Naive thymus-derived CD4-positive, alpha-beta T cell (primary cell): ENCODE measurements at places on chromosomes 16 and 17. TPM values are rescaled to one million over a fixed set of nuclear protein-coding genes. Genes with fewer than 3 reads are reported as not detected.

GRCh38 chr16:3738128-3738527, 20.8 kb upstream of the TRAP1 start:
- DNase-seq = no peak

DNA sequence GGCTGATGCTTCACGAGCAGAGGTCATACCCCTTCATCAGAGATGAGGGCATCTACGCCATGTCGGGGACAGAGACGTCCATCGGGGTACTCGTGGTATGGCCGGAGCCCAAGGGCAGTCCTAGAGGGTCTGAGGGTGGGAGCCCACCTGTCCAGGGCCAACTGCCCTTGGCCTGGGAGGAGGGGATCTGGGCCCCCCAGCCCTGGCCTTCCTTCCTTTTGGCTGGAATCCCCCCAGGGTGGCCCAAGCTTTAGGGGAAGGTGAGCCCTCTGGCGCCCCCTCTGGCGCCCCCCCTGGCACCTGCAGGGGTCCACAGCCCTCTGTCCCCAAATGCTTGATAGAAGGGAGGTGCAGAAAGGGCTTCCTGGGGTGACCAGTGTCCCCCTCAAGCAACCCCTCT, 69.3 kb downstream of the SCNN1B start:
- no peak for DNase-seq

GRCh38 chr17:81117672-81118198, 47.6 kb upstream of the PVALEF start:
- DNase-seq = no peak

DNA sequence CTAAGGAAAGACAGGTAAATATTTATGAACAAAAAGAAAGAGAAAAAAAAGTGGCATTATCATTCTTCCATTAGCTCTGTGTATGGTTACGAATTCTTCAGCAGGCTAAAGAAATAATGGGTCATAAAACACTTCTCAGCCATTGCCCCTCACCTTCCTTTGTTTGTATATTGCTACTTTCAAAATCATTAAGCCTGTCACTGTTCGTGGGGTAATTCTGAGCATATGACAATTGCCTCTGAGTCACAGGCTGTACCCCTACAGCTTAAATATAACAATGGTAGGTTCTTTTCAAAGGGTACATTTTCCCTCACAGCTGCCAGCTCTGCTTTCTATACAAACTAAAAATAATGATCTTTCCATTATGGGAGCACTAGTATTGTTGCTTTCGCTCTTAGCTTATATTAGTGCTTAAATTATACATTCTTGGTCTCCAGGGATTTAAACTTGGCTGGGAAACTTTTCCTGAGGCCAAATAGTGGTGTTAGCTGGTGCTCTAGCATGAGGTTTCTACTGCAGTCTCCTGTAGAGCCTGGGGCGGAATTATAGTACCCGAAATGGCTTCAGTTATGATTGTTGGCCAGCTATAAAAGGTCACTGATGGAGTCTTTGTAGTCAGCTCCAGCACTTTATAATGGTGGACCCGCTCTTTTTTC, 74.7 kb upstream of the CDH11 start:
- DNase-seq = no peak

DNA sequence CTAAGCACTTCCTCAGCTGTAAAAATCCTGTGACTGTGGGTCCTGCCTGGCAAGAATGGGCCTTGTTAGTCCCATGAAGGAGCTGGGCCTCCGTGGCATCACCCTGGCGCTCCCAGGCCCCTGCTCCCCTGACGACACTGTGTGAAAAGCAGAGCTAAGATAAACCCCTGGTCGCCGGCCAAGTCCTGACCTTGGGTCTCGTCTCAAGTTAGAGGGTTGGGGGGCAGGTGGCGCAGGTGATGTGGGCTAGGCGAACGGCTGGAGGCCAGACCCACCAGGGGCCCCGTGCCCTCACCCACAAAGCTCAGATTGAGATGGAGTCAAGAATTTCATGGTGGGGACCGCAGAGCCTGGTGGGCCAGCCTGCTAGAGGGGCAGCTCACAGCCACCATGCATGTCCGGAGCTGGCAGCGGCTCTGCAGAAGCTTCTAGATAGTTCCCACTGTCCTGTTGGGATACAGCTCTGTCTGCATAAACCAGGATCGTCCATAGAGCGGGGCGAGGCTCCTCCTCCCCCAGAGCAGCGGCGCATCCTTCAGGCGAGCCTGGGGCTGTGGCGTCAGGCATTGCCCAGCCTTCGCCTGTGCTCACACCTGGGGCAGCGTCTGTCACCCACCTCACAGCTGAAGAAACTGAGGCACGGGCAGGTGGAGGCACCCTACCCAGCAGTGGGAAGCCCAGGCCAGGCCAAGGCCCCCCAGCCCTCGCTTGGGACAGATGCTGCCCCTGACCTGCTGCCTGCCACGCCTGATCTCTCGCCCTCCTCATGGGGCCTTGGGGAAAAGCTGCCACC, 12.0 kb downstream of the CYBC1 start:
- no peak for DNase-seq

DNA sequence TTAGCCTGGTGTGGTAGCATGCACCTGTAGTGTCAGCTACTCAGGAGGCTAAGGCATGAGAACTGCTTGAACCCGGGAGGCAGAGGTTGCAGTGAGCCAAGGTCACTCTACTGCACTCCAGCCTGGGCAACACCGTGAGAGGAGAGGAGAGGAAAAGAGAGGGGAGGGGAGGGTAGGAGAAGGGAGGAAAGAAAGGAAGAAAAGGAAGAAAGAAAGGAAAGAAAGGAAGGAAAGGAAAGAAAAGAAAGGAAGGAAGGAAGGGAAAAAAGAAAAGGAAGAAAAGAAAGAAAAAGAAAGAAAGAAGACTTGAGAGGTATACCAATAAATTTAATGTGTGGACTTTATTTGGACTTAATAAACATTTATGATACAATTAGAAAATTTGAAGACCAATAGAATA, 66.8 kb upstream of the FA2H start:
- no peak for DNase-seq

VAT1L gene
- not detected for polyA plus RNA-seq

- peak; percentile 38 for DNase-seq
Measured at GRCh38 chr16:8905168-8905762, 23.1 kb downstream of the LITAFD start.

CHST6 gene
- not detected for polyA plus RNA-seq

FAM83G gene
- 3.6 TPM for polyA plus RNA-seq

GRCh38 chr17:12620200-12620720, 45.4 kb upstream of the MYOCD start:
- no peak for DNase-seq

DNA sequence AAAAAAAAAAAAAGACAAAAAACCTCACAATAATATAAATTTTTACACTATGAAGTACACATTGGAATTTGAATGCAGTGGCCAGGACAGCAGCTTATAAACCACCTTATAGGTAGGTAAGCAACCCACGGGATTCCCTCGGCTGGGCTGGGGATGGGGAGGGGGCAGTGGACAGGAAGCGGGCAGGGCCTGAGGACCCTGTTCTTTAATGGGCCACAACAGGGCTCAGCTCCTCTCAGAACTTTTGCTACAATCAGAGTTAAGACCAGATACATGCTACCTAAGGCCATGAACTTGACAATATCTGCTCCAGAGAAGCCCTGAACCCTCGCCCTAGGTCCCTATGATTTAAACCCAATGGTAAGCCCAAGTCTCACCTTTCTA, 25.1 kb downstream of the STAT5A start:
- DNase-seq = no peak

GRCh38 chr16:2933701-2934100, 22.0 kb downstream of the FLYWCH1 start:
- DNase-seq = no peak

DNA sequence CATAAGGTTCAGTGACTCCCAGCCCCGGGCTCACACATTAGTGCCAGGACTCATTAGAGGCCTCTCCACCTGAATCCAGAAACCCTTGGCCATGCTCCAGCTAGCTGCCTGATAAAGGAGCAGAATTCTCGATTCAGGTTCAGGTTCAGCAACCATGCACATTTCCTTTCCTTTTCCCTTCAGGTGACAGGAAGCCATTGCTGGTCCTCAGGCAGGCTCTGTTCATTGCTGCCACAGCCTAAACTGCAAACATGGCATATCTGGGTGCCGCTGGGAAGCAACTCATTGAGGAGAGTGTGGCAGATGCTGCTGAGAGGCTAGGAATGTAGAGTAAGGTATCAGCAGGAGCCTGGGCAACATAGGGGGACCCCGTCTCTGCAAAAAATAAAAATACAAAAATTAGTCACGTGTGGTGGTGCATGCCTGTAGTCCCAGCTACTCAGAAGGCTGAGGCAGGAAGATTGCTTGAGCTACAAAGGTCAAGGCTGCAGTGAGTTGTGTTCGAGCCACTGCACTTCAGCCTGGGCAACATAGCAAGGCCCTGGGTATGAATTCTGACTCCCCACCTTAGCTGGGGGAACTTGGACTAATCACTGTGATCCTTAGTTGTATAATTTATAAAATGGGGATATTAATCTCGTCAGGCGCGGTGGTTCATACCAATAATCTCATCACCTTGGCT, 28.7 kb downstream of the ARL4D start:
- DNase-seq = no peak

GRCh38 chr17:47878203-47879027, 17.6 kb upstream of the SP2 start:
- DNase-seq = no peak

DNA sequence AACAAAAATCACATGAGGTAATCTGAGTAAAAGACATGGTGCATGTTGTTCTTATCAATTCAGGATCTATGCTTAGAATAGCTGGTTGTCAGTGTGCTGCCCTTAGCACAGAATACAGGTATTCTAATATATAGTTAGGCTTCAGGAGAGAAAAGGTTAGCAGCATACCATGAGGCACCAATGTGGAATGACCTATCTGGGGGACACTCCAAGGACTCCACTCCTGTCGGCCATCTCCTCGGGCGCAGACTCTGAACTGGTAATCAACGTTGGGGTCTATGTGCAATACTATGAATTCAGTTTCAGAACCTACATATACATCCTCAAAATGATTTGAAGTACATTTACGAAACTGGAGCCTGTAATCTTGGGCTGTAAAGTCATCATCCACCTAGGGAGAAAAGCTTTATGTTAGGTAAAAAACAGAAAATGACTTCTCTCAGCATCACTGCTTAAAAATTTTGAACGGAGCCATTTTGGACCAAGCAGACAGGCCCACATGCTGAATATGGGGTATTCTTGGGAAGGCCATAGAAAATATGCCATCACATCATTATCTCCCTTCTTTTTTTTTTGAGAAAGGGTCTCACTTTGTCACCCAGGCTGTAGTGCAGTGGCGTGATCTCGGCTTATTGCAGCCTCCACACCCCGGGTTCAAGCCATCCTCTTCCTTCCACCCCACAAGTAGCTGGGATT, 31.1 kb downstream of the CRLF3 start:
- no peak for DNase-seq

CCDC102A gene
- 3.0 TPM for polyA plus RNA-seq

GRCh38 chr17:11924076-11924475, 73.2 kb downstream of the ZNF18 start:
- DNase-seq = no peak

- no peak for DNase-seq
Measured at GRCh38 chr16:30491744-30492308, 19.3 kb downstream of the ITGAL start.

NDE1 gene
- polyA plus RNA-seq = 34.9 TPM

DNA sequence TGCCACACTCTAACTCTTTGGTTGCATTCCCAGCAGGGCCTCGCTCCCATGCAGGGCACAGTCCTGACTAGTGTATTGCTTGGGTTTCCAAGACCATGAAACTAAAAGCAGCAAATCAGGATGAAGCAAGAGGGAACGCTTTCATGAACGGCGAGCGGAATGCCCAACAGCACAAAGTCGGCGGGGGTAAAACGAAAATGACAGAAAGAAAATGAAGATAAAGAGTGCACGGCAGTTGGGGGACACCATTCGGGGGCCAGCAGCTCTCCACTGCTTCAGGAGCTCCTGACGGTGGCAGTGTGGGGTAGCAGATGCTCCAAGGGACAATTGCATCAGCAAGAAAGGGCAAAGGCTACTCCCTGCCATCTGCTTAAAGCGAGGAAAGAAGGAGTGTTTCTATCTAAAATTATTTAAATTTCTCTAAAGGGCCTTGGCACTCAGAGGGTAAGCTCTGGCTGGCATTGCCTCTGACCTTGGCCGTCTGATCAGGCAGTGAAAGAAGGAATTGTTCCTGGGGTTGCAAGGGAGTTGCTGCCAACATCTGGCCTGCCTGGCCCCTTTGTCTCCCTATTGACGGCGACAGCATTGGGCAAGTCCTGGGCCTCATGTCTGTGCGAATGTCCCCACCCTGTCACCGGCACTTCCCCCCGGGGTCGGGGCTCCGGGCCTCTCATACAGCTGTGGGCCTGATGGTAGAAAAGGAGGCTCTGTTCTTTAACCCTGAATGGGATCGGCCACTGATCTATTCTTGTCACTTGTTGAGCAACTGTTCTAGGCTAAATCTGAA, 138.2 kb downstream of the CMIP start:
- no peak for DNase-seq

GRCh38 chr16:29991571-29991904, 3.9 kb downstream of the HIRIP3 start:
- no peak for DNase-seq

- peak; percentile 56 for DNase-seq
Measured at GRCh38 chr17:46264456-46265198, 30.3 kb upstream of the LRRC37A start.

DNA sequence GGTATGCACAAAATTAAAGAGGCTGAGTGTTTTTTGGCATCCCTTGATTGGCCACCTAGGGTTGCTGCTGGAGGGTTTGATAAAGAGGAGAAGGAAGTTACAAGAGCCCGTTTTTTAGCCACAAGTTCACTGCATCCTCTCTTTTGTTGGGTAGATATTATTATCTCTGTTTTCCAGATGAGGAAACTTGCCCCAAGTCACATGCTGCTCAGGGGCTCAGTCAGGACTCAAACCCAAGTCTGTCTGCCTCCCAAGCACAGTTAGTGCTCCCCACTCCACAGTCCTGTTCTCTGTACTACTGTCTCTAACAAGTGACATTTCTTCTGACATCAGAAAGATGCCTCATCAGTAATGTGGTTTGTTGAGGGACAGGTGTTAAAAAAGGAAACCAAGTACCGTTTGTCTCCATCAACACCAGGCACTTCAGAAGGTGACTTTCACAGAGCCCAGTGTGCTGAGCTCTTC, 1.4 kb downstream of the NT5M start:
- DNase-seq = no peak

DNA sequence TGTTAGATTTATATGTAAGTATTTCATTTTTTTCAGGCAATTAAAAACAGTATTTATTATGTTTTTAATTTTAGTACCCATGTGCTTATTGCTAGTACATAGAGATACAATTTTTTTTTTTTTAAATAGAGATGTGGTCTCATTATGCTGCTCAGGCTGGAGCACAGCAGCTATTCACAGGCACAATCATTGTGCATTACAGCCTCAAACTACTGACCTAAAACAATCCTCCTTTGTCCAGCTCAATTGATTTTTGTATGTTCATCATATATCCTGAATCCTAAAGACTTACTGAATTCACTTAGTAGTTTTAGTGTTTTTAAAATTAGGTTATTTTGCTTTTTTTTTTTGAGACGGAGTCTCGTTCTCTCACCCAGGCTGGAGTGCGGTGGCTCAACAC, 26.3 kb downstream of the SPECC1 start:
- no peak for DNase-seq

CACNA1G gene
- not detected for polyA plus RNA-seq

DNA sequence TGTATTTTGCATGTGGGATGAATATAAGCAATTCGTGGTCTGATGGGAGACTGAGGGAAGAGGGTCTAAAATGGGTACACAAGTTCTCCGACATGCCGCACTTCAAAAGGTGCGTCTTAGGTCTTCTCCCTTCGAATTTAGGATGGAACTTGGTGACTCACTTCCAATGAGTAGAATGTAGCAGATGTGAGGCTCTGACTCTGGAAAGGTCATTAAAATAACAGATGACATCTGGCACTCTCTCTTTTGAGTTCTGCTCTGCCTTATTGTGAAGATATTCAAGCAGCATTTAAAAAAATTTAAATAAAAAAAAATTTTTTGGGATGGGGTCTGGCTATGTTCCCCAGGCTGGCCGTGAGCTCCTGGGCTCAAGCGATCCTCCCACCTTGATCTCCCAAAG, 92.7 kb downstream of the TMEM100 start:
- DNase-seq = no peak
